Stimulated activated CD4-positive, alpha-beta T cell treated with anti-CD3 and anti-CD28 coated beads, Interleukin-1b, Interleukin-23, amount 100 ng/mL, for 4 hours (primary cell): ENCODE measurements at places on chromosomes 3 and 15.

GRCh38 chr3:57556459-57557084 lies 498 bp downstream of the PDE12 start:
- peak; percentile 18 for DNase-seq

DNA sequence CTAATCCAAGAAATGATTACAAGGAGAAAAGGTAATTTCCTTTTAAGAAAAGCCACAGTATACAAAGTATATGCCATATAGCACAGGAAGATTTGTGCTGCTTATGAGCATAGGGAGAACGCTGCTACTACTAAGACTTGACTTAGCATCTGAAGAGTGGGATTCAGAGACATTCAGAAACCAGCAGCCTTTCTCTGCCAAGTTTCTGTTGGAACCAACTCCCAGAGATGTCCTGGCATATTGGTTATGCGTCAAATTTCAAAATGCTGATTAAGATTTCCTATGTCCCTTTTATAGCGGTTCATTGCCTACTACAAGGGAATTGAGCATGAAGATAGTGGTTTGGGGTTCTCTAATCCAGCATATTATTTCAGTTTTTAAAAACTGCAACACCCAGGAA lies 4.9 kb downstream of the NR2E3 start:
- DNase-seq, result no peak

DNA sequence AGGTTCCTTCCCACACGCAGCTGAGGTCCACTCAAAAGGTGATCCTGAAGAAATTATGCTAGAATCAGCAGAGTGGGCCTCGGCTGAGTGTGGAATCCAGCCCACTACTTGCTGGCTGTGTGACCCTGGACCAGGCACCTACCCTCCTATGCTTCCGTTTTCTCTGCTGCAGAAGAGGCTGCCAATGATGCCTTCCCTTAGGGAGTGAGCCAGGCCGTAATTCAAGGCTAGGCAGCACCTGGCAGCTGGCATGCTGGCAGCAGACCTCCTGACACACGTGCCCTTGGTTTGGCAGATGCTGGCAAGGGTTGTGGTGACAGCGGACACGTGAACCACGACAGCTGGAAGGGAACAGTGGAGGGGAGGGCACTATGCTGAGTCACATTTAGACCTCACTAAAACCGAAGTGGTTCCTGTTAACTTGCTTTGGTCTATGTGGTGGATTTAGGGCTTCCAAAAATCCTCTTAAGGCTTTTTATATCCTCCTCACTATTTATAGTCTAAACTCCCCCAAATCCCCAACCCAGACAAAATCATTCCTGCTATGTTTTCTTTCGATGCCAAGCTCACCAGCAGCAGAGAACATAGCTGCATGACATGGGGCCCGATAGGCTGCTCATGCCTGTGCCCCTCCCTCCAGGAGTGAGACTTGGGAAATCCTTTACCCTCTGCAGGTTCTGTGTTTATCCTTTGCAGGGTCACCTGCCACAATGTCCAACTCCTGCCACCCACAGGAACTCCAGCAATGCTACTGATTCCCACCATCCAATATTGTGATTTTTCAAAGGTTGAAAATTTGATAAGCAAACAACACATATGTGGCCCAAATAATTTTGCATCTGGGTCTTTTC lies 10.6 kb upstream of the PCSK6 start:
- no peak for DNase-seq

DNA sequence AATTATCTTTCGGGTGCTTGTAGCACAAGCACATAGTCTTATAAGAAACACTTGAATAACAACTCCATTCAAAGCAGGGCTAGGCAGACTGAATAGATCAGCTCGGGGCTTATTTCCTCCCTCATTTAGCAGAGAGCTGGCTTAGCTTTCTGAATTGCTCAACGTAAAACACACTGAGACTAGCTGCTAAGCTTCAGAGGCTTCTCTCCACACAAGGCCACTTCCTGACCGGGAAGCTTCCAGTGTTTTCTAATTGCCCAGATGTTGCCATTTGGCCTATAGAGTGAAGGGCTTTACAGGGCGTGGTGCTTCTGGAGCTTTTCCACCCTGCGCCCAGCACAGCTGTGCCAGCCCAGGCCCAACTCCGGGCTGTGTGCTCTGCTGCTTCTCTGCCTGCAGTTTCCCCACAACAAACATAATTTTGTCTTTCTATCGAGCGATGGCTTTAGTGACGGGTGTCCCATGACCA lies 16.6 kb downstream of the FAM240A start:
- no peak for DNase-seq

DNA sequence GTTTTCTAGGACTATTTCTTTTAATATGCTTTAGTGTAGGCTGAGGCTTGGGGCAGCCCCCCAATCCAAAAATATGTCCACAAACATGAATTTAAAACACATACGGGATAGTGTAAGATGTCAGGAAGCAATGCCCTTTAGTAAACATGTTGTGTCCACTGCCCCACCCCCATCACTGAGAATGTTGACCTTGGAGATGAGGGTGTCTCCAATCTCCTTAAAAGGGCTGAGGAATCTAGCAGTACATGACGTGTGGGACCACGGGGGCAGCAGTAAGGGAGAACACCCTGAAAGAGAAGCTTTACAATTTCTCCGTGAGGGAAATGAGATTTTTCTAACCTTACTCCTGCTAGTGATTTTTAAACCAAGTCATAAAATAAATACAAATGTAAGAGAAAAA lies 84.7 kb downstream of the SQOR start:
- no peak for DNase-seq

GRCh38 chr3:12993517-12994356 lies 79.5 kb downstream of the IQSEC1 start:
- no peak for DNase-seq

DNA sequence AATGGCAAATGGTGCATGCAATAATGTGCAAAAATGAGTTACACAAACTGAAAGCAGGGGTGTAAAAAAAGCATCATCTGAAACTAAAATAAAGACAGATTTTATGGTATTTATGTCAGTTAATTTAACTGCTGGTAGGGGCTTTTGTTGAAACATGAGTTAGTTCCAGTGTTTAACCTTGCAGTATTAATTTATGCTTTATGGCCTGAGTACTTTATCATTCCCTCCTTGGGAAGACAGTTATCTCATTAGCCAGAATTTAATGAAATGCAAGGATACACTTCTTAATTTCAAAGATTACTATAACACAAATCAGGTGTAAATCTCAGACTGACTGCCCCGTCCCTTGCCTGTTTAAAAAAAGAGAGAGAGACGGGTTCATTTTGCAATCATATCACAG lies 240.1 kb upstream of the MEIS2 start:
- DNase-seq, result no peak

- DNase-seq, result no peak
Measured at GRCh38 chr3:157175691-157176507, 16.0 kb upstream of the CCNL1 start.

DNA sequence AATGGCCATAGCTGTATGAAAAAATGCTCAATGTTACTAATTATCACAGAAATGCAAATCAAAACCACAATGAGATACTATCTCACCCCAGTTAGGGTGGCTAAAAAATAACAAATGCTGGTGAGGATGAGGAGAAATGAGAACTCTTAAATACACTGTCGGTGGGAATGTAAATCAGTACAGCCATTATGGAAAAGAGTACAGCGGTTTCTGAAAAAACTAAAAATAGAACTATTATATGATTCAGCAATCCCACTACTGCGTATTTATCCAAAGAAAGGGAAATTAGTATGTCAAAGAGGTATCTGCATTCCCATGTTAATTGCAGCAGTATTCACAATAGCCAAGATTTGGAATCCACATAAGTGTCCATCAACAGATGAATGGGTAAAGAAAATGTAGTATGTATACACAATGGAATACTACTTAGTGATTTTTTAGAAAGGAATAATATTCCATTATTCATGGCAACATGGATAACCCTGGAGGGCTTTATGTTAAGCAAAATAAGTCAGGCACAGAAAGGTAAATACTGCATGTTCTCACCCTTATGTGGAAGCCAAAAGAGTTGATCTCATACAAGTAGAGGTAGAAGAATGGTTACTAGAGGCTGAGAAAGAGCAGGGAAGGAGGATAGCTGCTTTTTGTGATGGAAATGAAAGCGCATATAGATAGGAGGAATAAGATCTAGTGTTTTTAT lies 35.0 kb downstream of the SERP1 start:
- no peak for DNase-seq

- no peak for DNase-seq
Measured at GRCh38 chr3:194858382-194858781, 172.7 kb downstream of the FAM43A start.

DNA sequence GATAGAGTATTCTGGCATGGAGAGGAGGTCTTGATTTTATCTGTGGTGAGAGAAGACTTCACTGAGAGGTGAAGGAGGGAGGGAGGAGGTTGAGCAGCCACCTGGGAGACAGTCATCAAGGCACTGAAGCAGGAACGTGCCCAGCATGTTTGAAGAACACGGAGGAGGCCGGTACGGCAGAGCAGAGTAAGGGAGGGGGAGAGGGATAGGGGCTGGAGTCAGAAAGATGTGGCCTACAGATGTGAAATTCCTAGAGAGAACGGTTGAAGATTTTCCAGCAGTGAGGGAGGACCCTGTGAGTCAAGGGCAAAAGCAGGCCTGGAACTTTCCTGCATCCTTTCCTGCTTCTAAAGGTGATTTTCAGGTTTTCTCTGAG lies 21.7 kb upstream of the IQCF6 start:
- no peak for DNase-seq

DNA sequence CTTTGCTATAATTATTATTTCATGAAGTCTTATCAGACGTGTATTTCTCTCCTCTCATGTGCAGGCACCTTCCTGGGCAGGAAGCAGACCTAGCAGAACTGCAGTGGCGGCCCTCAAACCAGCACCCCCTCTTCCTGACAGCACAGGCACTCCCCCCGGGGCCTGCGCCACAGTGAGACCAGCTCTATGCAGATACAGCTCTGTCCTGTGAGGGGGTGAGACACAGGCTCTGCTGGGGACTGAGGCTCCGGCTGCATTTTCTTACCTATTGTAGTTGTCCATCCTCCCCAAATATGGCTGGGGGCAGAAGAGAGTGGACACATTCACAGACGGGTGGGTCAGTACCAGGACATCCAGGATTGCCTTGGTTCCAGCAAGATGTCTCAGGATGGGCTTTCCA lies 5.0 kb downstream of the CISH start:
- no peak for DNase-seq

DNA sequence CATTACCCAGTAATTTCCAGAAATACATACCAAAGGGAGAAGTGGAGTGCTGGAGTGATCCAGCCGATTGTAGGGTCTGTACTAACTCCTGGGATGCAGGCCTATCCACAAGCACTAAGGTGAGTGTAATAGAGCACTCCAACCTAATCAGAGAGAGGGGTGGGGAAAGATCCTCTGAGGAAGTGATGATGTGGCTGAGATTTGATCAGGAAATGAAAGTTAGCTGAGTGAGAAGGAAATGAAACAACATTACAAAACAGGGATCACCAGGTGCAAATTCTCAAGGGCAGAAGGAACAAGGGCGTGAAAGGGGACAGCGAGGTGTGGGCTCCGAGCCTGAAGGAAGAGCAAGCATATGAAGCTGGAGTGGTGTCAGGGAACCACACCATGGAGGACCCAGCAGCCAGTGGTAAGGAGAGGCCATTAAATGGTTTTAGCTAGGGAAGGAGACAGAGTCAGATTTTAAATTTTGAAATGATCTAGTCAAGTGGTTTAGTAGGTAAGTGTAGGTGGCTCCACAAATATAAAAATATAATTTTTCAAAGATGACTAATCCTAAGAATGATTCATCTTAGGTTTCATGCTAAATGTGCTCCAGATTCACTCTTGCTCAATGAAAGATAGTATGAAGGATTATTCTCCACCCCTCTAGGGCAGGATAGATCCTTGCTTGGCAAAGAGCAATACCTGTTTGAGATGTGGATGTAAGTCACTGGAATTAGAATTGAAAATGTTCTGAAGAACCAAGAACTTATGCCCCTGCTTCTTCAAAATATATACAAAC lies 348.7 kb downstream of the TBL1XR1 start:
- DNase-seq, result no peak

- DNase-seq, result no peak
Measured at GRCh38 chr15:79860661-79861060, 36.2 kb downstream of the MTHFS start.

DNA sequence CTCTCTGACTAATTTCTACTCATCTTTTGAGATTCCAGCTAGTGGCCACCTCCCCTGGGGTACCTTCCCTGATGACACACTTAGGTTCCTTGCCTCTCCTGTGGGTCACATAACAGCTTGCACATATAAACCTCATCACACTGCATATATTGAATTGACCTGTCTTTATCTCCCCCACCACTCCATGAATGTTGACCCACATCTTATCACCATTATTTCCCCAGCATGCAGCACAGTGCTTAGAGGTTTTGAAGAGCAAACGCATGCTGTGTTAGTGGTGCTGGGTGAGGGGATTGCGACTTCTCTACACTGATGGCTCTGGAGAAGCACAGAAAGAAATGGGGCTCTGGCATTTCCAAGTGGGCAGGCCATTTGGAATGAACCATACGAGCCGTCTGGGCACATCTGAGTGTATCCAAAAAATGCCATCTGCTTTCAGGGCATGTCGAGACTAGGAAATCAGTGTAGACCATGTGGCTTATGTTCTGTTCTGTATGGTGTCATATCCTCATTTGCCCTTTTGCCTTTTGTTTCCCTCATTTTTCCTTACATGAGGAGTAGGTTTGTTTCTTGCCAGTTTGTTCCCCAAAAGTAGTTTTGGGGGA lies 333.2 kb upstream of the TRIM42 start:
- no peak for DNase-seq

GRCh38 chr3:69318410-69318809 lies 67.5 kb downstream of the FRMD4B start:
- no peak for DNase-seq

- no peak for DNase-seq
Measured at GRCh38 chr3:155497930-155498647, 204.6 kb upstream of the STRIT1 start.

GRCh38 chr3:130800829-130801228 lies 54.2 kb upstream of the PIK3R4 start:
- DNase-seq, result no peak

DNA sequence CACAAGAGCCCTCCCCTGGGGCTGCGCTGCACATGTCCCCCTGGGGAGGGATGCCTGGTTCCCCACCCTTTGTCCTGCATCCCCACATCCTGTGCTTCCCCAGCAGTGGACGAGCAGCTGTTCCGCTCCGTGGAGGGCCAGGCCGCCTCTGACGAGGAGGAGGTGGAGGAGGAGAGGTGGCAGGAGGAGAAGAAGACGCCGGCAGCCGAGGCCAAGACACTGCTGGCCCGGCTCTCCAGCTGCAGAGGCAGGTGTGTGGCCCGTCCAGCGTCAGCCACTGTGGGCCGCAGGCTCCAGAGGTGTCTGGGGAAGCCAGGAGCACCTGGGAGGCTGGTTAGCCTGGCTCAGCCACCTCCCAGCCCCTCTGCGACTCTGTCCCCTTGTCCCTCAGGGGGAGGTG lies 27.9 kb upstream of the GP9 start:
- DNase-seq, result no peak
